IMR-90 (cell line): ENCODE measurements at places on chromosomes 6 and 20. TPM values are rescaled to one million over a fixed set of nuclear protein-coding genes. Genes with fewer than 3 reads are reported as not detected.

- peak; percentile 97 for DNase-seq
- peak overlapping the region; percentile 68; the same call in 1 of the 2 replicates for H3K27ac ChIP-seq
- no peaks in the 10 kb centered on the region for H3K27me3 ChIP-seq
These were observed 57.5 kb downstream of the FOXC1 start for GRCh38 chr6:1667012-1667804.

The KCNB1 gene
- total RNA-seq: not detected in 2 replicates

The COL19A1 gene
- total RNA-seq: under 0.01 TPM in 1 of 2 replicates, not detected in the other

The METTL24 gene
- total RNA-seq: not detected in 2 replicates

The KHDC1L gene
- 0.18 TPM in 1 of 2 replicates, not detected in the other for total RNA-seq

- no peaks in the 10 kb centered on the region for H3K4me1 ChIP-seq
- H3K4me3 ChIP-seq: no peak overlapping the region
- peak; percentile 25 for DNase-seq
- H3K36me3 ChIP-seq: no peaks in the 10 kb centered on the region
- H3K27ac ChIP-seq: no peak overlapping the region
These were observed 54.6 kb downstream of the RPP21 start for GRCh38 chr6:30399390-30400058.

The BCAS1 gene
- total RNA-seq: under 0.01 TPM in 2 replicates

GRCh38 chr6:40409716-40410397 lies 177.3 kb downstream of the LRFN2 start:
- no peak overlapping the region for H3K27ac ChIP-seq
- no peaks in the 10 kb centered on the region for H3K27me3 ChIP-seq
- H3K36me3 ChIP-seq: no peaks in the 10 kb centered on the region
- no peak for DNase-seq
- H3K4me1 ChIP-seq: no peaks in the 10 kb centered on the region

- H3K4me1 ChIP-seq: peaks cover 2% of the 10 kb centered on the region
- H3K4me3 ChIP-seq: no peak overlapping the region
- peak; percentile 90 for DNase-seq
- H3K27ac ChIP-seq: no peak overlapping the region
These were observed 79.0 kb upstream of the LAMA2 start for GRCh38 chr6:128803911-128804310.

The KHDC1 gene
- total RNA-seq: 1.6 and 1.7 TPM in 2 replicates

GRCh38 chr6:62716719-62717118 lies 430.7 kb upstream of the KHDRBS2 start:
- no peaks in the 10 kb centered on the region for H3K36me3 ChIP-seq
- no peaks in the 10 kb centered on the region for H3K27me3 ChIP-seq
- H3K27ac ChIP-seq: no peak overlapping the region

- no peaks in the 10 kb centered on the region for H3K27me3 ChIP-seq
- no peak overlapping the region for H3K27ac ChIP-seq
- DNase-seq: no peak
- H3K36me3 ChIP-seq: no peaks in the 10 kb centered on the region
These were observed 516.7 kb downstream of the CBLN4 start for GRCh38 chr20:55488593-55488992.

GRCh38 chr6:116461932-116462885 lies 1.0 kb downstream of the CALHM6 start:
- peak overlapping the region; percentile 38 for H3K4me3 ChIP-seq
- H3K36me3 ChIP-seq: no peaks in the 10 kb centered on the region
- DNase-seq: peak; percentile 47
- H3K27me3 ChIP-seq: peaks cover 9% of the 10 kb centered on the region
- H3K27ac ChIP-seq: no peak overlapping the region
- no peaks in the 10 kb centered on the region; the same call in 1 of the 2 replicates for H3K4me1 ChIP-seq

DNA sequence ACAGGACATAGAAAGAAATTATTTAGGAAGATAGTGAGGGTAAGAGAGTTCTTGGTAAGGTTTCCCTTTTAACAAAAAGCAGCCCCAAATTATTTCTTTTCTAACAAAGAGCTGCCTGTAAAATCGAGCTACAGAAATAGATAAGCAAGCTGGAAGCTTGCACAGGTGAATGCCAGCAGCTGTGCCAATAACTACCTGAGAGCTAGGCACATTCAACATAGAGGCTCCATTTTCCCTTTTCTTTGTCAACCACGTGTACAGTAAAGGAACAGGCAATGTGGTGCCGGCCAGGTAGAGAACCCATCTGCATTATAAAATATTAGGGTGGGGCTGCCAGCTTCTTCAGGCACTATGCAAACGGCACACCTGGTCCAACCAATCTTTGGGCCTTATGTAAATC lies 341.6 kb upstream of the JAG1 start:
- DNase-seq: no peak
- no peak overlapping the region for H3K27ac ChIP-seq
- no peaks in the 10 kb centered on the region for H3K36me3 ChIP-seq
- H3K4me3 ChIP-seq: no peak overlapping the region
- H3K27me3 ChIP-seq: no peaks in the 10 kb centered on the region; the same call in 1 of the 2 replicates

- H3K36me3 ChIP-seq: no peaks in the 10 kb centered on the region
- H3K4me1 ChIP-seq: no peaks in the 10 kb centered on the region
- no peak overlapping the region for H3K4me3 ChIP-seq
- no peak for DNase-seq
- H3K27ac ChIP-seq: no peak overlapping the region
- peaks cover 55% of the 10 kb centered on the region for H3K27me3 ChIP-seq
These were observed 32.2 kb downstream of the CD83 start for GRCh38 chr6:14149739-14150130.

The ASIP gene
- total RNA-seq: not detected in 2 replicates

The LIME1 gene
- total RNA-seq: 0.28 and 0.36 TPM in 2 replicates

The GMPR gene
- total RNA-seq: 6.3 and 6.7 TPM in 2 replicates

The PSMB9 gene
- total RNA-seq: 8.3 and 9.0 TPM in 2 replicates

GRCh38 chr6:142474531-142475289 lies 172.9 kb downstream of the ADGRG6 start:
- H3K4me3 ChIP-seq: no peak overlapping the region
- peak; percentile 76 for DNase-seq
- H3K27ac ChIP-seq: no peak overlapping the region
- no peaks in the 10 kb centered on the region; the same call in 1 of the 2 replicates for H3K4me1 ChIP-seq
- no peaks in the 10 kb centered on the region for H3K36me3 ChIP-seq

The SLC16A10 gene
- total RNA-seq: 0.28 TPM in 1 of 2 replicates, not detected in the other

DNA sequence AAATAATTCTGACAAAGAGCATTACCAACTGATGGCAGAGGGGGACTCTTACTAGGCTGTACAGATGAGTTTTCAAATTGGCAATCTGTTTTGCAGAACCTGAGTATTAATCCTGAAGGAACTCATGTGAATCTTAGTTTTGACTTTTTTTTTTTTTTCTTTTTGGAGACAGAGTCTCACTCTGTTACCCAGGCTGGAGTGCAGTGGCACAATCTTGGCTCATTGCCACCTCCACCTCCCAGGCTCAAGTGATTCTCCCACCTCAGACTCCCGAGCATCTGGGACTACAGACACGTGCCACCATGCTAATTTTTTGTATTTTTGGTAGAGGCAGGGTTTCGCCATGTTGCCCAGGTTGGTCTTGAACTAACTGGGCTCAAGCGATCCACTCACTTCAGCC lies 49.3 kb downstream of the KCTD20 start:
- H3K27ac ChIP-seq: no peak overlapping the region
- no peak for DNase-seq
- no peaks in the 10 kb centered on the region for H3K27me3 ChIP-seq
- H3K4me3 ChIP-seq: no peak overlapping the region
- H3K36me3 ChIP-seq: peaks cover 26% of the 10 kb centered on the region

The MYCT1 gene
- total RNA-seq: 0.90 and 1.1 TPM in 2 replicates

DNA sequence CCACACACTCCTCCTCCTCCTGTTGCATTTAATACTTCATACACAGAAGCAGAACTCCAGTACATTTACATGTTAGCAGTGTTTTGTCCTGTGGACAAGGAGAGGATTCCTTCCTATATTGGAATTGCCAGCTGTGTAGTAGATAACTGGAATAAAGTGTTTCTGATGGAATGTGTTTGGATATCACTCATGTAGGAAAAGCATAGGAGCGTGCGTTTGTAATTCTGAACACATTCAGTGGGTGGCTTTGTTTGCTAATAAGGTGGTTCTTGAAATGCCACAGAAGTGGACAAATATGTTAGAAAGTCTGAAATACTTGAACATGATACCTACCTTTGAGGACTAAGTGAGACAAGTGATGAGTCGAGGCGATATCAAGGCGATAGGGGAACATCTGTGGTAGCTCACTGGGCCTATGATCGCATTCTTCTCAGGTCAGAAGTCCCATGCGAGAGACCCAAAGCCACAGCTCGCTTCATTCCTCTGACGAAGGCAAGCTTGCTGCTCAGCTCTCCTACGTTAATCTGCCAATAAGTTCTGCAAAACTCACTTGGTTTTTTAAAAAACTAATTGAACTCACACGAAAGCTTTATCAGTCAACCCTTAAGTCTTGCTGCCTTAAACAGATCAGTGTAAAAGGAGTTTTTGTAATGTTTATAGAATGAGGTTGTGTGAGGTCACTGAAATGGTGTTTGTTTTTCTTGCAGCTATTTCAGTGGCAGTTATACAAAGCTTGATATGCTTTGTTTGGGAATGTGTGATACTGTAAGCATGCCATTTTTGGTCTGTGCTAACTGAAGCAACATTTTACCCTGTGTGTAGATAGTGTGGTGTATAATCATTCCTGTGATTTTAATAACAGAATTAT lies 159.9 kb downstream of the SOX4 start:
- no peaks in the 10 kb centered on the region for H3K36me3 ChIP-seq
- DNase-seq: peak; percentile 97
- peaks cover 14% of the 10 kb centered on the region for H3K4me1 ChIP-seq
- no peaks in the 10 kb centered on the region for H3K27me3 ChIP-seq
- H3K4me3 ChIP-seq: no peak overlapping the region
- H3K27ac ChIP-seq: peak overlapping the region; percentile 64

The BNIP5 gene
- total RNA-seq: not detected in 2 replicates

The TMEM244 gene
- 0.28 and 0.36 TPM in 2 replicates for total RNA-seq

DNA sequence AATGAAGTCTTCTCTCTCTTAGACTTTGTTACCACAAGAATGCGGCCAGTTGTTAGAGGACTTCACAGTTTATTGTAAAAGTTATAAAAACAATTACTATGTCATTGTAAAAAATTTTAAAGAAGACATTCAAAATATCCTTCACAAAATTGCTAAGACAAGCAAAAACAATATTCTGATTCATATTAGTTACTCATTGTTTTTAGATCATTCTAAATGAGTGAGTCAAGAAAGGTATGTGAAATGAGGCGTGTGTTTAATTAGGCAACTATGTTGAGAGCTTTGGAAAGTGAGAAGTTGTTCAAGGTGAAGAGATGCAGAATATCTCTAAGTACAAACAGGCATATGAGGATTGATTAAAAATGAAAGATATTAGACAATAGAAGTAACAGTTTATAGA lies 875.3 kb downstream of the EYS start:
- no peaks in the 10 kb centered on the region for H3K36me3 ChIP-seq
- H3K27me3 ChIP-seq: no peaks in the 10 kb centered on the region
- DNase-seq: no peak
- no peak overlapping the region for H3K4me3 ChIP-seq

DNA sequence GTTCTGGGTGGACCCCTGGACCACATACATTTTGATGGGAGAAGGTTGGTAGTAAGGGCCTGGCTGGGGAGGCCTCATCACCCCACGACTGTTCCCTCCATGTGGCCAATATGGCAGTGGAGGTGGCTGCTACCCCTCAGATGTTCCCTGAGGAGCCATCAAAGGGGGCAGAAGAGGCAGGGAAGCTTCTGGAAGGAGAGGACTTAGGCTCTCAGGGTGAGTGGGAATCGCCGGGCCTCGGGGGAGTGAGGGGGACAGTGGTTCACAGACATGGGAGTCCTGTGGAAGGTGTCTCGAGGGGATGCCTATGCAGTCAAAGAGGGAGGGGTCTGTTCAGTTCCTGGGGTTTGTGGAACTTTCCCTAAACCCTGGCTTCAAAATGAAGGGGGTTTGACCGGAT lies 32.9 kb upstream of the FRMD1 start:
- H3K4me1 ChIP-seq: no peaks in the 10 kb centered on the region
- DNase-seq: no peak
- H3K27me3 ChIP-seq: peaks cover 5% of the 10 kb centered on the region
- no peaks in the 10 kb centered on the region for H3K36me3 ChIP-seq

The SAPCD1 gene
- total RNA-seq: not detected in 2 replicates

The SLC17A3 gene
- total RNA-seq: not detected in 2 replicates

GRCh38 chr20:22374678-22375590 lies 209.4 kb downstream of the FOXA2 start:
- H3K27me3 ChIP-seq: no peaks in the 10 kb centered on the region
- no peak overlapping the region for H3K27ac ChIP-seq
- no peaks in the 10 kb centered on the region for H3K36me3 ChIP-seq
- DNase-seq: no peak
- no peak overlapping the region for H3K4me3 ChIP-seq
- H3K4me1 ChIP-seq: no peaks in the 10 kb centered on the region

- H3K4me3 ChIP-seq: no peak overlapping the region
- no peaks in the 10 kb centered on the region for H3K4me1 ChIP-seq
- no peaks in the 10 kb centered on the region for H3K36me3 ChIP-seq
- no peak for DNase-seq
These were observed 248.8 kb downstream of the SOD2 start for GRCh38 chr6:159444056-159444760.

The IGF2R gene
- 33.2 and 38.6 TPM in 2 replicates for total RNA-seq

The SLC17A1 gene
- not detected in 2 replicates for total RNA-seq

GRCh38 chr6:72248621-72249020 lies 362.3 kb downstream of the RIMS1 start:
- H3K4me1 ChIP-seq: peaks cover 2% of the 10 kb centered on the region; the same call in 1 of the 2 replicates
- H3K4me3 ChIP-seq: no peak overlapping the region
- no peaks in the 10 kb centered on the region for H3K36me3 ChIP-seq
- no peak overlapping the region for H3K27ac ChIP-seq
- H3K27me3 ChIP-seq: no peaks in the 10 kb centered on the region

- no peaks in the 10 kb centered on the region for H3K4me1 ChIP-seq
- no peak overlapping the region for H3K27ac ChIP-seq
- DNase-seq: no peak
- no peaks in the 10 kb centered on the region for H3K27me3 ChIP-seq
- no peak overlapping the region for H3K4me3 ChIP-seq
These were observed 23.1 kb upstream of the LAMP5 start for GRCh38 chr20:9491324-9491723.

DNA sequence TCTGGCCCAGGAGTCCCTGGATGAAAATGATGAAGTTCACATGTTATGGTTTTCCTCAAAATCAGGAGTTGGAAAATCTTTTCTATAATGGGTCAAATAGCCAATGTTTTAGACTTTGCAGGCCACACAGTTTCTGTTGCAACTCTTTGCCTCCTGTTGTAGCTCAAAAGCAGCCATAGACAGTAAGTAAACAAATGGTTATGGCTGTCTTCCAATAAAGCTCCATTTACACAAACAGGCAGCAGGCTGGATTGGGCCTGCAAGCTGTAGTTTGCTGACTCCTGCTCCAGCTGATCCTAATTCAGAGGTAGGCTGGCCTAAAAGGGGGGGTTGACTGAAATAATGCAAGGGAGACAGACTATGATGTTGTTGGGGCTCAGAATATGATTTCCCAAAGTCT lies 33.0 kb downstream of the METTL24 start:
- peaks cover 34% of the 10 kb centered on the region for H3K4me1 ChIP-seq
- no peaks in the 10 kb centered on the region for H3K27me3 ChIP-seq
- H3K27ac ChIP-seq: peak overlapping the region; percentile 83; the same call in 1 of the 2 replicates
- H3K36me3 ChIP-seq: no peaks in the 10 kb centered on the region
